ENCODE measurements at places on chromosomes 6 and 20.

DNA sequence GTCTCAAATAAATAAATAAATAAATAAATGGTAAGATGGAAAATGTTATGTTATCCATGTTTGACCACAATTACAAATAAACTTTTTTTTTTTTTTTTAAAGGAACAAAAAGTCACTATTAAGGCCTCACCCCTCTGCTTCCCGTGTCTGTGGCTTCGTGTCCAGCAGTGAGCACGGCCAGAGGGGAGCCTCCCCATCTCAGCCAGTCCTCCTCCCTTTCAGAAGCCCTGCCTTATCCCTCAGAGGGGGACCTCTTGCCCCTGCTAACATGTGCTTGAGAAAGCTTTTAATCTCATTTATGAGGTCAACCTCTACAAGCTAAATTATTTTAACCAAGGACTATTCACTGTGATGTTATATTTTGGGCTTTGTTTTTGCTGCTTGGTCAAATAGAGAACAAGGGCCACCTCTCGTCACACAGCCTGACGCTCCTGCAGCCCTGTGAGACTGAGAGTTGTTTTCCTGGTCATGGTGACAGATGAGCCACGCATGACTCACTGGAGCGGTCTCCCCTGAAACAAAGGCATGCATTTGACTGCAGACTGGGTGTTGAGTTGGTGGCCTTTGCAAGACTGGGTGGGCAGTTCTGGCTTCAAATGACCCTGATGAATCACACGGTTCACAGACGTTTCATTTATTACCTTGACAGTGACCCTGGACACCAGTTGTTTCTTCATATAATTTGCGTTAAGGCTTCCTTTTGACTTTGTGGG lies 131.8 kb downstream of the TIAM2 start:
- DNase-seq, result no peak

GRCh38 chr6:121000381-121000780 lies 333.9 kb downstream of the TBC1D32 start:
- DNase-seq, result no peak

DNA sequence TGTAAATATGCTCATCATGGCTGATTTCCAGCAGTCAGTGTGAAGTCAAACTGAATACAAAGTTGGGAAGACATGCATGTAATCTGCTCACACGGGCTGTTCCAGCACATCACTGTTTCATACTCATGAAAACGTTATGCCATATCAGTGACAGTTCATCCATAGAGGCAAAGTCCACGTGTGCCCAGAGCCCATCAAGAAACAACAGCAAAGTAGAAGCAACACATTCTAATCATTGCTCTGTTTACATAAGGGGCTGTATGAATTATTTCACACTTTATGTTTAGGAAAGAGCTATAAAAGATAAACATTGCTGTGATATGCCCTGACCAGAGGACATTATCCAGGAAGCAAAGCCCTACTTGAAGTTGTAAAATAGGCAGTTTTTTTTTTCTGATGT lies 157.0 kb upstream of the ENPP5 start:
- no peak for DNase-seq

DNA sequence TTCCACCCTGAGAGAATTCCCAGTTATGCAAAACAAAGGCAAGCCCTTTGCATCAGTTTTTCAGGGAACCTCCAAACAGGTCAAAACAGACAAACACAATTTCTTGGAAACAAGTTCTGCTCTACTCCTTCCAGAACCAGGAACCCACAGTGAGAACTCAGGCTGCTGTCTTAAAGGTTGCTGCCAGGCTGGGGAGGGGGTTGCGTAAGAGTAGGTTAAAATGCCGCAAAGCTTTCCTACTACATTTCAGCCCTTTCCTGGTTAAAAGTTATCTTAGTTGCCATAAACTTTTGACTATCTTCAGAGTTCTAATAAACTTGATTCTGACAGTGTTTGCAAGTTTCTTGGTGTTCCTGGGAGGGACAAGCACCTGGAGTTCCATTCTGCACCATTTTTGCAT lies 33.8 kb downstream of the KPNA5 start:
- no peak for DNase-seq

DNA sequence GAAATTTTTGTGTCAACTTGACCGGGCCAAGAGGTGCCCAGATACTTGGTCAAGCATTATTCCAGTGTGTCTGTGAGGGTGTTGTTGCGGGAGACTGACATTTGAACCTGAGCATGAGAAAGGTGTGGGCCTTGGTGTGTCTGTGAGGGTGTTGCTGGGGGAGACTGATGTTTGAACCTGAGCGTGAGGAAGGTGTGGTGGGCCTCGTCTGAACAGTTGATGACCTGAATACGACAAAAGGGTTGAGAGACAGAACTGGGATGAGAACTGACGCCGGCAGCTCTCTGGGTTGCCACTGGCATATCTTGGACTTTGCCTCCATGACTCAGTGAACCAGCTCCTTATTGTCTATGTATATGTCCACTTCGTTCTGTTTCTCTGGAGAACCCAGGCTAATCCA lies 240.5 kb downstream of the ERMARD start:
- DNase-seq, result no peak

GRCh38 chr6:150177952-150178520 lies 35.2 kb downstream of the PPP1R14C start:
- no peak for DNase-seq

- no peak for DNase-seq
Observed at GRCh38 chr6:167247814-167248595, 43.1 kb upstream of the UNC93A start.

- no peak for DNase-seq
Observed at GRCh38 chr20:6489361-6490171, 277.9 kb upstream of the BMP2 start.

DNA sequence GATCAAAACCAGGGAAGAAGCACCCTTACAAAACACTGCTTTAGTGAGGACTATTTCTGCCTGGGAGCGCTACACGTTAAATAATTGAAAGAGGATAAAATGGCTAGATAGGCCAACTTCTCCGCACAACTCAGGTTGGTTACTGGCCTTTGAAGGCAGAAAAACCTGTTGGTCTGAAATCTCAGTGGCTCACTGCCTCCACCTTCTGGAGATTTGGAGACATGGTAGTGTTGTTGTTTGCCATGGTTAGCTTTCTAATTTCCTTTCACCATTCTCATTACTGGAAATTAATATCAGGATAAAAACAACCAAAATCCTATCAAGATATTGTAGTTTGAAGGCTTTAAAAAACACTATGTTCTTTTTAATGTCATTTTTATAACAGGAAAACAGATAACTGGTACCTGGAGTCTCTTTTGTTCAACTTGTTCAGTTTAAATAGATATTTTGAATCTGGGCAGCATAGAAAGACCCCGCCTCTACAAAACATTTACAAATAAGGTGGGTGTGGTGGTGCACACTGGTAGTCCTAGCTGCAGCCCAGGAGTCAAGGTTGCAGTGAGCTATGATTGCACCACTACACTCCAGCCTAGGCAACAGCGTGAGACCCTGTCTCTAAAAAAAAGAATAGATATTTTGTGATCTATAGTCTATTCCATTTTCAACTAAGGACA lies 27.5 kb upstream of the BCLAF1 start:
- DNase-seq, result no peak

DNA sequence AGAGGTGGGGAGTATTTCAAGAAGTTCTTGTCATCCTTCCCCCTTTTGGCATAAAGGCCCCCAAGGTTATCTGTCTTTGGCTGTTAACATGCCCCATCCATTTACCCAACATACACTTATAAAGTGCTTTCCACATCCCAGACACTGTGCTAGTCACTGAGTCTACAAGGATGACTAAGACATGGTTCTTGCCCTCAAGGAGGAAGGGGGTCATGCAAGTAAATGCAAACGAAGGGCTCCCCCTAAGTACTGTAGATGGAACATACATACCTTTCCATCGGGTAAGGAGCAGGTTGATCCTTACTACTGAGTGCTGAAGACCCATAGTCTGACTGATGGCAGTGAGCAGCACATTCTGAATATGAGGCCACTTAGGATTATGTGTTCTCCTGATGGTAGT lies 38.3 kb downstream of the HECA start:
- DNase-seq, result no peak

GRCh38 chr20:16123623-16124022 lies 449.6 kb downstream of the KIF16B start:
- DNase-seq, result no peak

GRCh38 chr20:46552460-46553420 lies 2.3 kb upstream of the OCSTAMP start:
- no peak for DNase-seq

- DNase-seq, result no peak
Observed at GRCh38 chr6:48183811-48184605, 73.0 kb upstream of the PTCHD4 start.

DNA sequence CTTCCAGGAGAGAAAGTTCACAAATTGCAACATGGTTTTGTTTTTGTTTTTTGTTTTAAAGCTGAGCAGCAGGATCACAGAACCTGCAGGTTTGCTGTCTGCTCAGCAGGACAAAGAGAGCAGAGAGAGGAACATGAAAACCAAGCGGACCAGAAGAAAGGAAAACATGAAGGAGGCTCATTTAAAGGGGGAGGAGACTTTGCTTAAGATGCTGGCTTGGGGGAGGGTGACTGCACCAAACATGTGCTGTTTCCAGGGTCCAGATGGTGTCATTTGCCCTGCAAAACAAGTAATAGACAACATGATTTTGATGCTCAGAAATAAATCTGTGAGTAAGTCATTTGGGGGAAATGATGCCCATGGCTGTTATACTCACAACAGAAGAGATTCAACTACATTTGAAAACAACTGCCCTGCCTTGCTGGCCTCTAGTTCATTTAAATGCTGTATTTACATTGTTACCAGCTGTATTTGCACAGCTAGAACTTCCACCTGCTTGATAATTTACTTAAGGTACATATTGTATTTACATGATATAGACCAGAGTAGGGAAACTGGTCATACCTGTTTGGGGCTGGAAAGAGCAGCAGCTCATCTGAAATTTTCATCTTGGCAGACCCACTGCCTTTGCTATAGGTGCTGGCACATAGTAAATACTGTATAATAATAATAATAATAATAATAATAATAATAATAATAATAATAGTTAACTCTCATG lies 32.2 kb upstream of the CHD6 start:
- DNase-seq, result no peak

DNA sequence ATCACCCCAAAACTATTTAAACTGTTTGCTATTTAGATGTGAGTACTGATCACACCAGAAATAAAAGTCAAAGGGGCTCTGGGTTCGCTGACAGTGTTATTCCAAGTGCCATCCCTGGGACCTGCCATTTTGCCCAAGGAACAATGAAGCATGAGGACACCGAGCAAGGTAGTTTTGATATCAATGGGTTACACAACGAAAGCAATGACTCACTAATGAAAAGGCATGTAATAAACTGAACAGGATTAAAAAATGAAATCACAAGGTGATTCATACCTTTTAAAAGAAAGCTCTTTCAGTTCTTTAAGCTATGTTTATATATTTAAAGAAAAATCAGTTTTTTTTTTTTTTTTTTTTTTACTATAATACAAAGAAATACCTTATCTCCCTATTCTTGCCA lies 102.0 kb downstream of the HS3ST5 start:
- no peak for DNase-seq

- no peak for DNase-seq
Observed at GRCh38 chr6:150722614-150723344, 123.1 kb downstream of the PLEKHG1 start.

- no peak for DNase-seq
Observed at GRCh38 chr6:74585753-74586152, 620.1 kb downstream of the COL12A1 start.

DNA sequence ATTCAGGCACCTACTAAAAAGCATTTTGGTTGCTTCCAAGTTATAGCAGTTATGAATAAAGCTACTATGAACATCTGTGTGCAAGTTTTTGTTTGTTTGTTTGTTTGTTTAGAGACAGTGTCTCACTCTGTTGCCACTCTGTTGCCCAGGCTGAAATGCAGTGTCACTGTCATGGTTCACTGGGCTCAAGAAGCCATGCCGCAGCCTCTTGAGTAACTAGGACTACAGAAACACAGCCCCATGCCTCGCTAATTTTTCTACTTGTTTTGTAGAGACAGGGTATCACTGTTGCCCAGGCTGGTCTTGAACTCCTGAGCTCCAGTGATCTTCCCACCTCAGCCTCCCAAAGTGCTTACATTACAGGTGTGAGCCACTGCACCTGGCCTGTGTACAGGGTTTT lies 795.9 kb downstream of the EPHA7 start:
- DNase-seq, result no peak

GRCh38 chr6:73801652-73802268 lies 105.8 kb downstream of the CD109 start:
- no peak for DNase-seq

All from cortex of kidney (tissue), 1 donor.